ENCODE measurements at places on chromosomes 16 and 17. TPM values are rescaled to one million over a fixed set of nuclear protein-coding genes. Genes with fewer than 3 reads are reported as not detected.

GRCh38 chr17:67026341-67026740 lies 18.0 kb upstream of the CACNG1 start:
- H3K4me1 ChIP-seq = no peaks in the 10 kb centered on the region
- no peak overlapping the region for H3K4me3 ChIP-seq
- no peak for DNase-seq
- H3K27me3 ChIP-seq = no peaks in the 10 kb centered on the region
- no peak overlapping the region for H3K27ac ChIP-seq
- no peaks in the 10 kb centered on the region for H3K36me3 ChIP-seq

- no peaks in the 10 kb centered on the region for H3K36me3 ChIP-seq
- H3K4me3 ChIP-seq = no peak overlapping the region
- no peaks in the 10 kb centered on the region for H3K27me3 ChIP-seq
These were observed 24.6 kb downstream of the ARSG start for GRCh38 chr17:68315930-68316329.

GRCh38 chr16:78163772-78164670 lies 64.6 kb downstream of the WWOX start:
- H3K36me3 ChIP-seq = no peaks in the 10 kb centered on the region
- no peak overlapping the region for H3K4me3 ChIP-seq
- no peak for DNase-seq
- no peak overlapping the region for H3K27ac ChIP-seq

The MILR1 gene
- 5.4 TPM for total RNA-seq

- no peak overlapping the region for H3K27ac ChIP-seq
- no peaks in the 10 kb centered on the region for H3K36me3 ChIP-seq
- no peak overlapping the region for H3K4me3 ChIP-seq
- no peaks in the 10 kb centered on the region for H3K4me1 ChIP-seq
- no peaks in the 10 kb centered on the region for H3K27me3 ChIP-seq
- DNase-seq = no peak
These were observed 81.7 kb downstream of the RTN4RL1 start for GRCh38 chr17:1943436-1943831.

GRCh38 chr17:80499961-80500665 lies 23.7 kb upstream of the NPTX1 start:
- DNase-seq = no peak
- H3K27ac ChIP-seq = no peak overlapping the region
- H3K36me3 ChIP-seq = no peaks in the 10 kb centered on the region

DNA sequence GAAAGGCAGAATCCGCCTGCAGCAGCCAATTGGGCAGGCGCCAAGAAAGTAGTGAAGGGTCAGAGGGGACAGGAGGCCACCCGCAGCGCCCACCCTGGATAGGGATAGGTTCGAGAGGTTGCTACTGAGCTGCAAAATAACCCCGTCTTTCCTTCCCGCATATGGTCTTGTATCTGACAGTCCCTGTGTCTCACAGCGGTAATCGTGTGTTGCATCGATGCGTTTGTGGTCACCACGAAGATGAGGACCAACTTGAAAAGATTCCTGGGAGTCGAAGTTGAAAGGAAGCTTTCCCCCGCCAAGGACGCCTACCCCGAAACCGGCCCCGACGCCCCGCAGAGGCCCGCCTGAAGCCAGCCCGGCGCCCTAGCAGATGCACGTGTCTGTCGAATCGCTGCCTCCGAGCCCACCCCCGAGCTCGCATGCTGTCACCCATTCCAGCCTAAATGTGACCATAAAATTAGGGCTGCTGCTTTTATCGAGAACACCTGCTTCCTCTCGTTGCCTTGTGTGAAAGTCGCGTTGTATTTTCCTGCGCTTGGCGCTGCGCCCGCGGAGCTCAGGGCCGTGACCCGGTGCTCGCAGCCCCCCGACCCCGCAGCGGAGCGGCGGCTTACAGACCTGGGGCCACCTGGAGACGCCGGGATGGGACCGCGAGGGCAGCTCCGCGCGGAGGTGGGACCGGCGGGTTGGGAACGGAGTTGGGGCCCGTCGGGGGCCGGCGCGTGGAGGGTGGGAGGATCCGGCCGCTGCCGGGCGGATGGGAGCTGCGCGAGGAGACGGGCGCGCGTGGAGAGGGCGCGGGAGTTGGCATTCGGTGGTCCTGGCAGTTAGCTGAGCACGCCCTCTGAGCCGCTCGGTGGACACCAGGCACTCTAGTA lies at the start of gene CMTM2:
Gene CMTM2 (plus strand): TSS at position 813 of the 881 bp plus-strand sequence. CDS start 145 bp downstream, outside the sequence.
- H3K36me3 ChIP-seq = no peaks in the 10 kb centered on the region
- H3K4me3 ChIP-seq = no peak within 1 kb of the TSS
- no peak within 1 kb of the TSS for H3K27ac ChIP-seq
- no peaks in the 10 kb centered on the region for H3K27me3 ChIP-seq

The TAC4 gene
- total RNA-seq = not detected
